ENCODE measurements at places on chromosomes 1 and 21. TPM values are rescaled to one million over a fixed set of nuclear protein-coding genes. Genes with fewer than 3 reads are reported as not detected.

DNA sequence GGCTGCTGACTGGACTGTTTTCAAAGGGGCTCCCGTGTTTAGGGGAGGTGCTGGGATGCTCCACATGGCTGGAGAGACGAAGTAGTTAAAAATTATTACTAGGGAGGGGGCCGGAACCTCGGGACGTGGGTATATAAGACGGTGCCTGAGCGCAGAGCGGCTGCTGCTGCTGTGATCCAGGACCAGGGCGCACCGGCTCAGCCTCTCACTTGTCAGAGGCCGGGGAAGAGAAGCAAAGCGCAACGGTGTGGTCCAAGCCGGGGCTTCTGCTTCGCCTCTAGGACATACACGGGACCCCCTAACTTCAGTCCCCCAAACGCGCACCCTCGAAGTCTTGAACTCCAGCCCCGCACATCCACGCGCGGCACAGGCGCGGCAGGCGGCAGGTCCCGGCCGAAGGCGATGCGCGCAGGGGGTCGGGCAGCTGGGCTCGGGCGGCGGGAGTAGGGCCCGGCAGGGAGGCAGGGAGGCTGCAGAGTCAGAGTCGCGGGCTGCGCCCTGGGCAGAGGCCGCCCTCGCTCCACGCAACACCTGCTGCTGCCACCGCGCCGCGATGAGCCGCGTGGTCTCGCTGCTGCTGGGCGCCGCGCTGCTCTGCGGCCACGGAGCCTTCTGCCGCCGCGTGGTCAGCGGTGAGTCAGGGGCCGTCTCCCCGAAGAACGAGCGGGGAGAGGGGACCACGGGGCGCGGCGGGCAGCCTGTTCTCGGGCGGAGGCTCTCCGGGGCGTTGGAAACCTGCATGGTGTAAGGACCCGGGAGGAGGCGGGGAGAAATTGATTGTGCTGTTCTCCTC, at the start of gene CHODL:
TSS of gene CHODL (plus strand) at position 163 of the 793 bp plus-strand sequence. CDS start at position 554, 391 bp downstream.
- DNase-seq = no peak

GRCh38 chr21:17045214-17045853, 467.5 kb upstream of the CXADR start:
- no peak for DNase-seq

- no peak for DNase-seq
Measured at GRCh38 chr1:166915042-166915441, 39.0 kb upstream of the TADA1 start.

DNA sequence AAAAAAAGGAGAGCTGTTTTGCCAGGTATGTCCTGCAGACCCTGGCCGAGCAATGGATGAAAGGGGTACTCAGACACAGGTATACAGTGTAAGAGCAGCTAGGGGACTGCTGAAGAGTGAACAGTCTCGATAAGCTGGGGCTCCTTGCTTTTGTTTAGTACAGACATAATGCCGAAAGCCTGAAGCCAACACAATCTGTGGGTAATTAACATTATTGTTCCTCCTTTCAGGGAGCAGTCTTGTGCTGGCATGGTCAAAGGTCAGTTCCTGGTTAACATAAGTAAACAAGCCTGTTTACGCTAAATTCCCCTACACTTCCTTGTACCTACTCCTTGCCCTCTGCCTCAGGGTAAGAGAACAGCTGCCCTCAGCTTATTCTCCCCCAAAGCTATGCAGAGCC, 272.3 kb upstream of the ST6GALNAC5 start:
- no peak for DNase-seq

GRCh38 chr21:25139414-25139813, 467.9 kb downstream of the MRPL39 start:
- DNase-seq = no peak

GRCh38 chr1:61844006-61844405, 101.7 kb downstream of the PATJ start:
- no peak for DNase-seq

Gene SERINC2
- 131 TPM for total RNA-seq

GRCh38 chr1:171152549-171152948, 32.6 kb upstream of the FMO2 start:
- no peak for DNase-seq

Gene OR6N1
- total RNA-seq = not detected

Gene UCK2
- total RNA-seq = 81.9 TPM

DNA sequence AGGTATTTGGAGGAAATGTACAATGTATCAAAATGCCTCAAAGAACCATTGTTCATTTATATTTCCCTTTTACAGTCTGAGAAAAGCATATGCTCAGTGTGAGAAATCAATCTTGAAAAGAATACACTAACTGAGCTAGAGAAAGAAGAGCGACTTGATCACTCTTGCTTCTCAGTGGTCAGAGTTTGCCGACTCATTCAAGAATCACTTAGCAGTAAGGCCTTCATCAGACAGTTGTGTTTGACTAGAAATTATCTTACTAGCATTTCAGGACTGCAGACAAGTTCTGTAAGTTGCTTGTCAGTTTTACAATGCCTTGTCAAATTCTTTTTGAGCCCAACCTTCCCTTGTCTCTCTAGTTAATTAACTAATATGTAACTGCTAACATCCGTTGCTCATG, 12.9 kb downstream of the RGS18 start:
- DNase-seq = no peak

DNA sequence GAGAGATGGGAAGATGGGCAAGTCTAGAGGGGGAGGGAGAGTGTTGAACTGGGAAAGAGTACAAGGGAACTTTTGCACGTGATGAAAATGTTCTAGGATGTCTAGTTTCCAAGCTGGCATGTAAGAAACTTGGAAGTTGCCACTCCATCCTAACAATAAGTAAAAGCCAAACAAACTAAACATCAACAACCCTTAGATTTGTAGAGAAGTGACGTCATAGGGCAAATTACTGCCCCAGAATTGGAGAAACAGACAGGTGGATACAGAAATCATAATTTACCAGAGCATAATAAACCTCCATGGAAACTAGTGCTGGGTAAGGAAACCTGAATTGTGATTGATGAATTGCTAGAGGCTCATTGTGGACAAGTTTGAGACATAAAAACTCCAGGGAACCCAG, 14.7 kb upstream of the ZBTB40 start:
- no peak for DNase-seq

- no peak for DNase-seq
Measured at GRCh38 chr1:226001963-226002666, 3.0 kb upstream of the SDE2 start.

Gene AIRE
- total RNA-seq = 0.17 TPM

GRCh38 chr21:33977017-33977720, 61.6 kb upstream of the ATP5PO start:
- DNase-seq = no peak

Gene MANEAL
- 8.7 TPM for total RNA-seq

Gene C4BPB
- total RNA-seq = not detected

- DNase-seq = peak; percentile 45
Measured at GRCh38 chr1:58409890-58410289, 136.6 kb downstream of the OMA1 start.

Gene PI4KB
- total RNA-seq = 42.3 TPM

Gene C8A
- total RNA-seq = not detected

Gene PROX1
- total RNA-seq = 0.88 TPM

GRCh38 chr1:90876101-90876500, 145.7 kb downstream of the ZNF644 start:
- DNase-seq = no peak

- no peak for DNase-seq
Measured at GRCh38 chr1:224273641-224274040, 56.3 kb downstream of the NVL start.

Gene MATN1
- not detected for total RNA-seq

DNA sequence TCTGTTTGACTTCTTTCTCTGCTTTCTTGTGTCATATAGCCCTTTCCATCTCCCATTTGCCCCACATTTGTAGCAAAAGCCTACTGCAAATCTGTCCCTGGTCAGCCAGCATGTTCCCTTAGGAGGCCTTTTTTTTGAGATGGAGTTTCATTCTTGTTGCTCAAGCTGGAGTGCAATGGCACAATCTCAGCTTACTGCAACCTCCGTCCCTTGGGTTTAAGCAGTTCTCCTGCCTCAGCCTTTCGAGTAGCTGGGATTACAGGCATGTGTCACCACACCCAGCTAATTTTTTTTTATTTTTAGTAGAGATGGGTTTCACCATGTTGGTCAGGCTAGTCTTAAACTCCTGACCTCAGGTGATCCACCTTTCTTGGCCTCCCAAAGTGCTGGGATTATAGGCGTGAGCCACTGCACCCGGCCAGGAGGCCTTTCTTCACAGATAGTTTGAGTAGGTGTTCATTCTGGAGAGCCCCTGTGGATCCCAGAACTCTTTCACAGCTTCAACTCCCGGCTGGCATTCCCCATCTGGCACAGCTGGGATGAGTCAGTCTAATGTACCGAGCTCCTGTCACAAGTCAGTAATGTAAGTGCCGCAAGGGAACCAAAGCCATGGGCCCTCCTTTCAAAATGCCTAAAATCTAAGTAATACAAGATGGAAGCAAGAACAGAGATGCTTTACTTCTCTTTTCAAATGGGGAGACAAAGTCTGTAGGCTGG, 9.4 kb upstream of the NHLH1 start:
- no peak for DNase-seq

Gene CENPF
- total RNA-seq = 20.6 TPM

DNA sequence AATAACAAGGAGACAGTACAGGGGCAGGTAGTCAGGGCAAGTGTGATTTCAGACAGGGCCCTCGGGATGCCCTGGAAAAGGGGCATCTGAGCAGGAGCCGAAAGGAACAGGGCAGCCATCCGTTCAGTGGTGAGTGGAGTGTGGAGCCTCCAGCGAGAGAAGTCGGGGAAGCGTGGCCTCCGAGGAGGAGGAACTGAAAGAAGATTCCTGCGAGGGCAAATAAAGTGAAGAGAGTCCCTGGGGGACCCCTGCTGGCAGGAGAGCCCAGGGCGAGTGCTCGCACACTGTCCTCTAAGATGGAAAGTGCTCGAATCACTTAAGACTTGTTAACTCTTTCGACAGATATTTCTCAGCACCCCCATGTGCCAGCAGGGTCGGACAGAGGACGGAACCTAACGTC, 3.5 kb upstream of the UTS2 start:
- no peak for DNase-seq

Gene C1orf53
- 9.9 TPM for total RNA-seq

GRCh38 chr1:208942394-208943130, 641.0 kb upstream of the CAMK1G start:
- no peak for DNase-seq

Gene AIM2
- total RNA-seq = not detected

- DNase-seq = no peak
Measured at GRCh38 chr1:100045206-100045605, 75.4 kb downstream of the SLC35A3 start.

GRCh38 chr1:241715956-241716355, 63.9 kb downstream of the WDR64 start:
- DNase-seq = no peak

Gene AMY2A
- not detected for total RNA-seq

GRCh38 chr1:67143966-67144365, 9.2 kb upstream of the C1orf141 start:
- no peak for DNase-seq

Gene PCP4
- total RNA-seq = 1.2 TPM

DNA sequence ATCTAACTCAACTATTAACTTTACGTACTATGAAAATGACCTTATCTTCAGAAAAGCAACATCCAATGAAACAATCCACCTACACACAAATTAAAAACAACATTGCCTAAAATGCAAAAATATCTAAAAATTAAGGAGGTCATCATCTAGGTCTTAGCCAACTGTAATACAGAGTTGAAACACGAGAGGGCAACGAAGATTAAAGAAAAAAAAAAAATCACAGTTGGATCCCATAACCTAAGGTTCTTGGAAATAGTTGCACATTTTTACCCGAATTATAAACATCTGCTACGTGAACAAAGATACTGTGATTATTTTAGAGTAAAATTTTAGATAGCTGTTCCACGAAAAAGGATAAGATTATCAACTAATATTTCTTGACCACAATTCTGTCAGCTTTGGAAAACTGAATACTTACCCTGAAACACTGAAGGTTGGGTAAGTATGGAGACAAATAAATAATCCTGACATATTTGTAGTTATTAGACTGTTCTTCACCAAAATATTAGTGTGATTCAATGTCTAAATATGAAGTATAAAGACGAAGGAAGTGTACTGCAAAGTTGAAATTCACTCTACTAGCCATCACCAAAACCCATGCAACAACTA, 88.0 kb upstream of the AK4 start:
- DNase-seq = no peak

DNA sequence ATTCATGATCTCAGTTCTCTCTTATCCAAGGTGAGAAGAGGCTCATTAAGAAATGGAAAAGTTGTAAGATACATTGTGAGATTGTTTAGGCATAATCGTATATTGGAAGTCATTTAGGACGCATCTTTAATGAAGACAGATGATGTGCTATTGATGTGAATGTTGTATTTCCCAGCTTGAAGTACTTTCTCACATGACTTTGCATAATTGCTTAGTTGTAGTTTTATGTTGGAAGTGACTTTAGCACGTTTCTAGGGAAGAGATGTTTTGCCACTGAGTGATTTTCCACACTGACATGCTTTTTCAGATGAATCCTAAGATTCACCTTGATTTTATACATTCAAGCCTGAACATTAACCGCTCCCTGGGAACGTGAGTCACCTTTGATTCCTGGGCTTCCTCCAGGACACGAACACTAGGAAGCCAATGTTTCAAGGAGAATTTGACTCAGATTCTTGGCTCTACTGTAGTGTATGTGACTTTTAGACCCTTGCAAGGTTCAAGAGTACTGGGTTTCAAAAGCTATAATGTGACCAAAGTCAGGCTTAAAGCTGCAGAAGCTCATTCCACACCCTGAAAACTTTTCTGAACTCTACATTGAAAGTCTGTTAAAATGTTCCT, 27.9 kb downstream of the ANGEL2 start:
- no peak for DNase-seq

GRCh38 chr1:31201931-31202360, 37.7 kb downstream of the NKAIN1 start:
- no peak for DNase-seq

Gene TSPEAR
- not detected for total RNA-seq

GRCh38 chr1:27643600-27644368, 8.8 kb upstream of the FGR start:
- DNase-seq = no peak

Gene S100A9
- 35.3 TPM for total RNA-seq

- DNase-seq = no peak
Measured at GRCh38 chr1:156708218-156708661, 2.9 kb upstream of the CRABP2 start.
